ENCODE measurements at places on chromosomes 5 and 9.
A peak's percentile ranks its signal among the peaks of the same experiment; 100 is the strongest.

- no peak for DNase-seq
Measured at GRCh38 chr9:16869882-16870595, 431 bp downstream of the BNC2 start.

DNA sequence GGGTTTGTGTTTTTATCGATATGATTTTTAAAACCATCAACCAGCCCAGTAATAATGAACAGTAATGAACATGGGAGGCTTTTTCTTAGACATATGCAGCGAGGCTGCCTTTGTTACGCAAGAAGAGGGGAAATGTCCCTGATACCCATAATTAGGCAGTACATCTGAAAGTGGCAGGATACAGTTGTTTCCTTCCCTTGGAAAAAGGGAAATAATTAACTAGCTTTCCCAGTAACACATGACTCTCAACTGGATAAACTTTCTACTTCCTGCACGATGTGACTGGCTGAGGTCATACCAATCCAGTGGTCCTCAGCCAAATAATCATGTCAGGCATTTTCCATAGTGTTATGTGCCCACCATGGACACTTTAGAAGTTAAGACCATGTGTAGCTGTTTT is 431.6 kb upstream of the C9orf72 start:
- DNase-seq: no peak

DNA sequence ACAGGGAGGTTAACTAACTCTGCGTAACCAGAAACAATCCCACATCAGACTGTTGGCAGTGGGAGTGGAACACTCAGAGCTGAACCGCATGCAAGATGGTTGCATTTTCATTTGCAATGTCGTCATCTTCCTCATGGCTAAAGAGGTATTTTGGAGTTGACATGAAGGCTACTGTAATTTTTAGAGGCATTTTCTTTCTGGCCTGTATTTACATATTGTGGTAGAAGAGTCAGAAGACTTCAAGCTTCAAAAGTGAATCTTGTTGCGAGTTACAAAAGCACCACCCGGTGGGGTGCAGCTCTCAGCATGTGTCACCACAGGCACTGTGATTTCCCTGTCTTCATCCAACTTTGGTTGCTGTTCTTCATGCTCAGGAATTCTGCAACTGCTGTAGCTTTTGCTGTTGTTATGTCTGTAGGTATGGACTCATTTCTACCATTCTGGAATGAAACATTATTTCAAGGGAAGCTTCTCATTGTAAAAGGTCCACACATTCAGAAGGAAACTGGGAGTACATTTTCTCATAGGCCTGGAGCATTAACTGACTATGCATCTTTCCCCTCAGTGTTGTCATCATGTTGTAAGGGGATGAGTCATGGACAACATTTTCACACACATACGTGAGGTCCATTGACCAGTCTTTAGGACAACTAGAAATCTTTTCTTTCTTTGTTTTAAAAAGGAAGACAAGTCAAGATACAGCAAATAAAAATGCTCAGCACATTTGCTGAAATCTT is 35.4 kb upstream of the GDNF start:
- no peak for DNase-seq

DNA sequence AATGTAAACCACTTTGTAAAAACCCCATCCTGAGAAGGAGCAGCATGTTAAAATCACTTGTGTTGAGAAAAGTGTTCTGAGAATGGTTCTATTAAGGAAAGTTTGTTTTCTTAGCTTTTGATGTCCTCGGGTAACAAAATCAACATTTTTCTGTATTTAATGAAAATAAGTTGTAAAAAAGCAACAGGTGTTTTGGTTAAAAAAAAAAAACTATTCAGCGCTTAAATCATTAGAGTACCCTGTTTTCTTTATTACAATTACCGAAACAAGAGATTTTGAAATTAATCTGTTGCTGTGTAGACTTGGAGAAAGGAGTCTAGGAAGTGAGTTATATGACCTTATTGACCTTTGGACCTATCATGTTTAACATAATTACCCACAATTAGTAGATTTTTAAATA is 167.7 kb downstream of the XRCC4 start:
- DNase-seq: no peak

GRCh38 chr5:93891491-93892480 is 150.4 kb upstream of the POU5F2 start:
- no peak for DNase-seq

DNA sequence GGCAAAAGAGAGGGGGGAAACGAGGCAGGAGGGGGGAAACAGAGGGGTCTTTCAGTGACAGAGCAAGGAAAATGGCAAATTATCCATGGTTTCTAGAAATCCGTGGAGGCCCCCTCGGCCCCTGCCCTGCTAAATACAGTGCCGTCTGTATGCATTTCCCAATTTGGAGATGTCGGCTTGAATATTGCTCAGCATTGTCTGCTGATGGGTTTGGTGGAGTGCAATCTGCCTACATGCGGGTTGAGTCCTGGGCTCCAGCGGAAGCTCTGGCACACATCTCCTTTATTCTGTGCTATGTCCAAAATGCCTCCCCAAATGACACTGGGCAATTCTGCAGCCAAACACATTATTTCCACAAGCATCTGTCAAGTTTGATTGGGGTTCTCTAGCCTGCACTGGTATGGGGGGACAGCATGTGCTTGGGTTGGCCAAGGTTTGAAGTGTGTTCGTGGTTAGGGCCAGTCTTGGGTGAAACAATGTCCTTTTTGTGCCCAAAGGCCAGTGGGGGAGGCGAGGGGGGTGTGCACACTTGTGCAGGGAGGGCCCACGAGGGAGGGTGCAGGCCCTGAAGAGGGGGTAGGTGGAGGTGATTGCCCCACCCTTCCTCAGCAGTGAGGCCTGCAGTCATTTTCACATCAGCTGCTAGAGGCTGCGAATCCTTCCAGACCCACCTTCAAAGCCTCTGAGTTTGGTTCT is 6.2 kb upstream of the NEUROG1 start:
- no peak for DNase-seq

DNA sequence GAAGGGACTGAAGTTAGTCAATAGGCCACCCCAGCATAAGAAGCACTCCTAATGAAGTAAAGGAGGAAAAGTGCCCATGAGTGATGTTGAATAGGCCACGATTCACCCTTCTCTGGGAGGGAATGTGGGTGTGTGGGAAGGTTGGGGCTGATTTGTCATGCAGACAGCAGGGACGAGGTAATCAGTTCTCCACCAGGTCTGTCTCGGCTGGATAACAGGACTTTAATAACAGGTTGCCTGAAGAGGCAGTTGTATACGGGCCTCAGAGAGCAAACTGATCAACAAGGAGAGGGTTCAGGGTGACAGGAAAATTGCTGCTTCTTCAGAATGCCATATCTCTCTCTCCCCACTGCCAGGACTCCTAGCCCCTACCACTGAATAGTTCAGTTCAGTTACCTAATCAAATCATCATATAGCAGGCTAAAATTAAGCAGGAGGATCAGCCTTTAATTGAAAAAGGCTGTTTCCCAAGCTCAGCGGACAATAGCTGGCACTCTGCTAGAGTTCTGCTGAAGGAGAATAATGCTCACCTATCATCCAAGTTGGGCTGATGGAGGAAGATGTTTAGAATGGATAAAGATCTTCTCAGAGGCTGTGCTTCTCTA is 43.6 kb upstream of the SMIM32 start:
- no peak for DNase-seq

DNA sequence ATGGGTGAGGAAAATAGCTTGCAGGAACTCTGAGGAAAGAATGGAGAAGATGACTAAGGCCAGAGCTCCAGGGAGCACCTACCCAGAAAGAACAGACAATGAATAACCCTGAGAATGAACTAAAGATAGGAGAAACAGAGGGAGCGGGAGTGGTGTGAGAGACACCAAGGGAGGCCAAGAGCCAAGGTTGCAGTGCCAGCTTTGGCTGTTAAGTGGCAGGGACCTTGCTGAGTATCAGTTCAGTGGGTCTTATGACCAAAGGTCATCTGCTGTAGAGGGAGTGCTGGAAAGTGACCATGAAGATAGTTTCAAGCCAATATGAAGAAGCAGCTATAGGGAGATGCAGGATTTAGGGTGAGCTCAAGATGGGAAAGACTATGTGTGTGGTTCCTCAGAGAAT is 16.7 kb downstream of the P4HA2 start:
- DNase-seq: no peak

DNA sequence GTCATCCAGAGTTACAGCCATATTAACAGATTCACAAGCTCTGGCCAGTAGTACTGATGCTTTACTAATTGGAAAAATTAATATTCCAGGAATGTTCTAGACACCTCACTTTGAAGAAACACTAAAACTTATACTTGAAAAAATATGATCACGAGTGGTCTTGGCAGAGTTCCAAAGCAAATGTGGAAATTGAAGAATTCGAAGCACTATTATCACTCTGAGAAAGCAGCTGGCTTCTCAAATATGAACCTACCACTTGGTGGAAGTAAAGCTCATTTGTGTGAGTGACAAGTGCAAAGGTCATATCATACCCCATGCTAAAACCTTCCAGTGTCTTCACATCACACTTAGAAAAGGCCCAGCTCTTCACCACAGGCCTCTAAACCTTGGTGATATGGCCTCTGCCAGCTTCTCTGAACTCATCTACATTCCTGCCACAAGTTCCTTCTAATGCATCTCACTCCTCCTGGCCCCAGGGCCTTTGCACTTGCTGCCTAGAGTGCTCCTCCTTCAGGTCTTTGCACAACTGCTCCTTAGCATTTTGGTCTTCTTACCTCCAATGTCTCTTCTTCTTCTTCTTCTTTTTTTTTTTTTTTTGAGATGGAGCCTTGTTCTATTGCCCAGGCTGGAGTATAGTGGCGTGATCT is 175.7 kb upstream of the SMIM23 start:
- DNase-seq: no peak

- peak; percentile 63 for DNase-seq
Measured at GRCh38 chr5:90783460-90784333, 225.1 kb downstream of the ADGRV1 start.

DNA sequence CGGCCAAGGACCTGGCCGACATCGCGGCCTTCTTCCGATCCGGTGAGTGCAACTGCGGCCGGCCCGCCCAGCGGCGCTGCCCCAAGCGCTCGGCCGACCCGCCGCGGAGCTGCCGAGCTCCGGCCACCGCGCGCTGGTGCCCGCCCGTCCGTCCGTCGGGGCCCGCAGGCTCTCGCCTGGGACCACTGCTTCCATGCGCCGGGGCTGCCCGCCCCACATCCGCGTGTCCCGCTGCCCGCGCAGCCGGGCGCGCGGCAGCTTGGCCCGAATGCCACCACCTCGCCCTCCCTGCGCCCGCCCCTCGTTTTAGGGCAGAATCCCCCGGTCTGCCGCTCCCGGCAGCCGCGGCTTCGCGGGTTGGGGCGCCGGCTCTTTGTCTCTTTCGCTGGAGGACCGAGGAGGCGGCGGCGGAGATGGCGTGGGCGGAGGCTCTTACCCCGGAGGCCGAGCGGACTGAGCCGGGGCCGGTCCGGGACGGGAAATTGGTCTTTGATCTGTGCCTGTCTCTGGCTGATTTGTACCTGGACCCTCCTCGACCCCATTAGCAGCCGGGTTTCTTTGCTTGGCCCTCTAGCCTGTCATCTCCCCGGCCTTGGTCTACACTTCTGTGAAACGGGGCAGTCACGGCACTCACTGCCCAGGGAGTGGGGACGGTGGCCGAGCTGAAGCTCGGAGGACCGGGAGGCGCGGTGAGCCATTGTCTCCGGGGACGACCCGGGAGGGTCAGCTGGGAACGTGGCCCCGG is 871 bp downstream of the TRIO start:
- peak; percentile 17 for DNase-seq

DNA sequence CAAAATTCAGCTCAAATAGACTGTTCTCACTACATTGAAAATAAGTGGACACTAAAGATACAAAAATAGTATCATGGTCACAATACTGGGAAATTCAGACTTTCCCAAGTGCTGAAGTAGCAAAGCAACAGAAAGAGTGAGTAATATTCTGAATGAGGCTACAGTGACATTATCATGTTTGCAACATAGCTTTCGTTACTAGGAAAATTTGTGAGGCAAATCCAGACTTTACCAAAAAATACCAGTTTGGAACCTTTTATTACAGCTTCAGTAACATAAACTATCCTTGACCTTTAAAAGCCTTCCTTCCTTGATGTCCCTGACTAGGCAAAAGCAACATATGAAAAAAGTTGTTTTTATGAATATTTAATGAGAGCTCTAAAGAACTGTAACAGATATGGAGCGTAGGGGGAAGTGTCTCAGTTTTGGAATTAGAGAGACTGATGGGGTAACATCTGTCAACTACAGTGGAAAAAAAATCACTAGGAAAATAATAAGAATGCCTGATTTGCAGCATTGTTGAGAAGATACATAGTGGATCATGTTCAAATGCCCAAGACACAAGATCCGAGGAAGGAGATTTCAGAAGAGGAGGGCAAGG is 312.9 kb downstream of the ADGRV1 start:
- no peak for DNase-seq

- no peak for DNase-seq
Measured at GRCh38 chr5:6674421-6674820, 38.8 kb upstream of the TENT4A start.

- peak; percentile 8 for DNase-seq
Measured at GRCh38 chr5:78509884-78510769, 138.4 kb downstream of the LHFPL2 start.

DNA sequence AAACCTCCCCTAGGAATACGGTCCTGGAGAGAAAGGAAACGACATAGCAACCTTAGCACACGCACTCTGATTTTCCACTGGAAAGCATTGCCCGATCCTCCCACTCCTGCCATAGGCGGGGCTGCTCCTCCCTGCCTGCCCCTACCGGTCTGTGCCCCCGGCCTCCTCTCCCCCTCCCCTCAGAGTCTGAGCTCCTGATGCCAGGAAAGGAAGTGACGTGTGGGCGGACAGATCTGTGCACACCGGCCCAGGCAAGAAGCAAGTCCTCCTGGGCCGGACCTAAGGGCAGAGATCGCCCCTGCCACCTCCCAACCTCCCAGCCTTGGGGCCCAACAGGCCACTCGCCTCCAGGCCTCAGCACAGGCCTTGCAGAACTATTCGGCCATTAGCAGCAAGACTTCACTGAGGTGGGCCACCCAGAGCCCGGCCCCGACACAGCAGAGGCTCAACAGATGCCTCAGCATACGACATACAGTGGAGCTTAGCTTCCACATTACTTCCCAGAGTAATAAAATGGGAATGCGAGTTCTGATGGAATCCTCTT is 7.2 kb downstream of the NINJ1 start:
- no peak for DNase-seq

GRCh38 chr5:112514111-112514510 is 95.0 kb upstream of the EPB41L4A start:
- DNase-seq: no peak

DNA sequence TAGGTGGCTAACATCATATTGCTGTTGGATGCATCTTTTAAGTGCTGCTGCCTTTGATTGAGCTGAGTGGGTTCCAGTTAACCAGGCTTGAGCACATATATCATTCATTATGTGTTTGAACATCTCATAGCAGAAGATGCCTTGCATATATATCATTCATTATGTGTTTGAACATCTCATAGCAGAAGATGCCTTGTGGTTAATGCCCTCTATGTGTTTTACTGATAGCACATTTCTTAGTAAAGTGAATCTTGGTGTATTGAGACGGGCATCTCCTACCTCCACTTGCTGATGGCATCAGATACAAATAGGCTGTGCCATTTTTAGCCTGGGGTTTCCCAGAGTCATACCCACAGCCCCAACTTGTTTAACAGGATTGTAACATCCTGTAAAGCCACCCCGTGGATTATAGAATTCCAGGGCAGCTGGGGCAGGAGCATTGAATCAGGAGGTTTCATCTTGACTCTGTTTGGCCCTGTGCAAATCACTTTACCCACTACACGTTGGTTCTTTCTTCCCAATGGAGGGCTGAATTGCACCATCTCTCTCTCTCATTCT is 26.5 kb downstream of the MTAP start:
- no peak for DNase-seq

- no peak for DNase-seq
Measured at GRCh38 chr5:58116346-58116745, 343.5 kb downstream of the PLK2 start.

Data from stimulated activated CD4-positive, alpha-beta T cell treated with anti-CD3 and anti-CD28 coated beads, TNF-alpha, amount 100 ng/mL, for 48 hours (primary cell).